ENCODE measurements at places on chromosomes 4 and X.

DNA sequence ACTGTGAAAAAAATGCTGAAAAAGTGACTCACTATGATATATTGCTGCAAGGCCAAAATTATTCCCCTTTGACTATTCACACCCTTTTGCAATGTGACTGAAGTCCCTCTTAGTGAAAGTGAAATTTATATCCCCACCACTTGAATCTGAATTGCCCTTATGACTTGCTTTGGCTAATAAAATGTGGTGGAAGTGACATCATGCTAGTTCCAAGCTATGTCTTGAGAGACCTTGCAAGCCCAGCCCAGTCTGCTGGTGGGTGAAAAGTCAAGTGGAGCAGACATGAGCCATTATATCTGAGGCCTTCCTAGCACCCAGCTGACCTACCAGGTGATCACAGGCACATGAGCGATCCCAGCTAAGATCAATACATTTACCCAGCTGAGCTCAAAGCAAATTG, 94.7 kb downstream of the LINC00632 start:
- DNase-seq: no peak

- no peak for DNase-seq
These were observed 72.4 kb downstream of the ANKRD50 start for GRCh38 chr4:124640022-124640730.

- no peak for DNase-seq
These were observed 136.6 kb downstream of the VEGFC start for GRCh38 chr4:176656108-176656507.

DNA sequence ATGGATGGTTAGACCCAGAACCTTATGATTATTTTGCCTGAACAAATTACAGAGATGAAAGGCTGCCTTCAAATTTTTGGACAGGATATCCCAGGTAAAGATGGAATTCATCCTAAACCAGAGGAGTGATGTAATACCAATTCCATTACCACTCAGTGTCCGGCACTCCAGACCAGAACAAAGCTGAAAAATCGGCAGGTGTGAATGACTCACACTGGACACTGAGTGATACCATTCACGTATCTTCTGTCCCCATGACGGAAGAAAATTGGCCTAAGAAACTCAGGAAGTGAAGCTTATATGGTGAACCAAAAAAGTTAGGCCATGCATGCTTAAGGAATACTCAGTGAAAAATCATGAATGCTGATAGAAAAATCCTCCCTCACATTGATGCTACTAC, 34.5 kb downstream of the PALLD start:
- no peak for DNase-seq

DNA sequence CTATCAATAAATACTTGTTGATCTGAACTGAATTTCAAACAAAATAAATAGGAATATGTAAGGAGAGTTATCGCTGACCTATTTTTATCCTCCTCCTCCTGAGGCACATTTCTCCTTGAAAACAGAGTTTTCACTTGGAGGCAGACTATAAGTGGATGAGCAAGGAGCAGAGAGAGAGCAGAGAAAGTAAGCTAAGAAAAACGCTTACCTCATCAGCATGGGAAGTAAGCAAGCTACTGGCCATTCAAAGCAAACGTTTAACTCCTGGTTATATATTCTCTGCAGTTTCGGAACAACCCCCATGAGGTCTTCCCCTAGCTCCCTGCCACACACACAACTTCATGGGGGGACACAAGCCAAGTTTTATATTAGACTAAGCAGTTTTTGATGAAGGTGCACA, 13.2 kb downstream of the ZDHHC9 start:
- no peak for DNase-seq

DNA sequence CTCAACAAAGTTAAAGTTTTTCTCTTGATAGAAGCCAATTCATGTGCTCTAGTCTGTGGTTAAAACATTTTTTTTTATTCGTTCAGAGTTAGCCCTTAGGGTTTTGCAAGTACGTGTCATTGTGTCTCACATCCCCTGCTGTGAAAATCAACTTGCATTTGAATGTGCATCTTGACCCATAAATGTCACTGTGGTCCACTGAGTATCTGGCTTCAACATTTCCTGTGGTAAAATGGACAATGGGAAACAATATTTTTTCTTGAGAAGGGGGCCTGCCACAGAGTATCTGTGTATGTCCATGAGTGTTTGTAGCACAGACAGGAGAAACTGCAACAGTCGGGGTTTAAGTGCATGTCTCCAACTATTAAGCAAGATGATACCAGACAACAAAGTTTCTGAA, 554.8 kb upstream of the TENM3 start:
- DNase-seq: no peak

DNA sequence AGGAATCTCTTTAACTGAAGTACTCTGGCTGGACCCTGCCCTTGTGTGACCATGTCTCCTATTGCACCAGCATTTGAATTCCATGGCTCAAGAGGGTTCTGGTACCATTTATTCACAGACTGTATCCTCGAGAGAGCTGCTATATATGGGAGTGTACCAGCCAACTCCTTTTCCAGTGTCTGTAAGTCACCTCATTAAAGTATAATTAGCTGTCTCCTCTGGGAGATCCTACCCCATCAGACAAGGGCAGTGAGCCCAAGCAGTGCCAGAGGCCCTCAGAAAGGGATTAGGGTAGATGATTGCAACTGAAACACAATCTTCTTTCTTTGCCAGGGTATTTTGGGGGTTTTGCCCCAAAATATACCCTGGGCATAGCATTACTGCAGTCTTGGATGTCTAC, 31.6 kb downstream of the GNL3L start:
- DNase-seq: no peak

DNA sequence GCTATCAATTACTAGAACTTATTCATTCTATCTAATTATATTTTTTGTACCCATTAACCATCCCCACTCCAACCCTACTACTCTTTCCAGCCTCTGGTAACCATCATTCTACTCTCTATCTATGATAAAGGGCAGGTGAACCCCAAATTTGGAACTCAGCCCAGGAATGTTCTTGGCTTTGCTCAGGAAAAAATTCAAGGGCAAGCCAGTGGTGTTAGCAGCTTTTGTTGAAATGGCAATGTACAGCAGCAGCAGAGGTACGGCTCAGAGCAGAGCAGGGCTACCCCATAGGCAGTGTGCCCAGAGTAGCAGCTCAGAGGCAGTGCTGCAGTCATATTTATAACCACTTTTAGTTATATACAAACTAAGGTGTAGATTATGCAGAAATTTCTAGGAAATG, 138.2 kb downstream of the RNF150 start:
- no peak for DNase-seq

DNA sequence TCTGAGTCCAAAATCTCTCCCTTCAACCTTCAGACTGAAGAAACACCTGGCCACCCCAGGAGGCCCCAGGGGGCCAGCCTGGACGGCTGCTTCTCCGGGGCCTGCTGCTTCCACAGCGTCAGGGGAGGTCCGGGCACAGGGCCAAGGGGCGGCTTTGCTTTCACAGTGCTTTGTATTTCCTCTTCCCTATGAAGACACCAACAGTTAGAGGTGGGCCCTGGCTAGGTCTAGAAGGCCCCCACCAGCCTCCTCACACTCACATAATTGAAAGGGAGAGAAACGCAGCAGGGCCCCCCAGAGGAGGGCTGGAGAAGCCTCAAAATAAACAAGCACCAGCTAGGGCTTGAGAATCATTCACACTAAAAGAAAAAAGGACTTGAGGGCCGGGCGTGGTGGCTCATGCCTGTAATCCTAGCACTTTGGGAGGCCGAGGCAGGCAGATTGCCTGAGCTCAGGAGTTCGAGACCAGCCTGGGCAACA, 17.8 kb downstream of the SCD5 start:
- DNase-seq: peak; percentile 81

- DNase-seq: no peak
These were observed 29.0 kb downstream of the NAA11 start for GRCh38 chr4:79296768-79297428.

DNA sequence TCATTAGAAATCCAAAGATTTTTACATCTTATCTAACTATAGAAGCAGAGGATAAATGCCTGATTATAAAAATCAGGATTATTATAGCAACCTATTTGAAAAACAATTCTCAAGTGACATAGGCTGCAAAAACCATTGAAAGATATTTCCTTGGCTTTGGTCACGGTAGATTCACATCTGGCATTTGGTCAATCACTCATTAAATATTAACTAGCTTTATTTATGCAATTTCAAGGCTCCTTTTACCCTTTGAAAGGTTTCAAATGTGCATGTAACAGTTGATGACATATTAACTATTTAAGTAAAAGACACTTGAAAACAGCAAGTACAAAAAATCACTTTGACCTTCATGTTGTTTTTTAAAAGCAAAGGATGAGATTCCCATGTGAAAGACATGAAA, 98.1 kb downstream of the MMRN1 start:
- no peak for DNase-seq

DNA sequence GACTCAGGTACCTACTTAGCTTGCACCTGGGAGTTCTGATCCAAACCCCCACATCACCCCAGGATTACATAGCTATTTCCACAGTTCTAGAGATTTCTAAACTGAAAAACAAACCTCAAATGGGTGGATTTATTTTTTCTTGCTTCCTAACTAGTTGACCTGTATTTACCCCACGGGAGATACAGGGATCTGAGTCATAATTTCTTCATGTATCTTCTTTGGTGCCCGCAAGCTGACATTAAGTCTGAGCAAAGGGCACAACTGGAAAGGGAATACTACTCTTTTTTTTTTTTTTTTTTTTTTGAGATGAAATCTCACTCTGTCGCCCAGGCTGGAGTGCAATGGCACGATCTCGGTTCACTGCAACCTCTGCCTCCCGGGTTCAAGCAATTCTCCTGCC, 10.0 kb upstream of the ELOVL6 start:
- no peak for DNase-seq

GRCh38 chr4:141058591-141059512, 74.4 kb downstream of the RNF150 start:
- no peak for DNase-seq

DNA sequence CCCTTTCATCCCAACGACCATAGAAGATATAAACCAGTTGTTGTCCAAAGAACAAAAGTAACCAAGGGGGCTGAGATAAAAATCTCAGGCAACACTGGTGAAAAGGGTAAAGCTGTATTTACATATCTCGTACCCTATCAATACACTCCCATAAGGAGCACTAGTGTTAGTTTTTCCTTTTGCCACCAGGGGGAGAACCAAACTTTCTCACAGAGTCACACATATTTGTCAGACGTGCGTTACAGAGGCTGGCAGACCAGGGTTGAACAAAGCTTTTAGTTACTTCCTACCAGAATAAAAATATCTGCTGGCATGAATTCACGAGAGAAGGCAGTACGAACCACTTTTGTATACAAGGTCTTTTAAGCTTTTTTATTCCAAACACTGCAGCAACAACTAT, 88.3 kb downstream of the AMELX start:
- DNase-seq: no peak

- DNase-seq: no peak
These were observed 14.5 kb downstream of the EVC2 start for GRCh38 chr4:5693871-5694270.

DNA sequence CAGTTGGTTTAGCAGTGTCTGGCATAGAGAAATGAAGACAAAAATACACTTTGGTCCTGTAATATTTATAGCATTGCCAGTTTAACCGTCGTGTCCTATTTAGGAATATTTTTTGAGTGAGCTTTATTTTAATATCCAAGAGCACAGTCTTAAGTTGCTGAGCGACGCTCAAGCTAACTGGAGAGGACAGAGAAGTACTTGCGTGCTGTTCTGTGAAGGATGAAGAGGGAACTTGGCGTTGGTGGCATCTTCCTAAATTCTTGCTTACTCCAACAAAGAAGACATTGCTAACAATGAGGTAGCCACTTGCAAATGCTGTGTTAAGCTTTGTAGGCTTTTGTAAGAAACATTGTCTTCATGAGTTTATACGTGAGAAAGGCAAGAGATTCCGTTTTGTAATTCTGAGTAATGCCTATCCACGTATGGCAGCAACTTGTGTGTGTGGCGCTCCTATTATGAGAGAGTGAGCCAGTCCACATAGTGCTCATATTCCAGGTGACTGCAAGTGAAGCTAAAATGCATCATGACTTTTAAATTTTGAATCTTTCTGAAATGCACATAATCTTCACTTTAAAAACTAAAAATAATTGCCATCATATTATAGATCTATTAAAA, 50.6 kb downstream of the SYNPO2 start:
- DNase-seq: no peak

- no peak for DNase-seq
These were observed 12.3 kb upstream of the ADRA2C start for GRCh38 chr4:3753726-3754412.

DNA sequence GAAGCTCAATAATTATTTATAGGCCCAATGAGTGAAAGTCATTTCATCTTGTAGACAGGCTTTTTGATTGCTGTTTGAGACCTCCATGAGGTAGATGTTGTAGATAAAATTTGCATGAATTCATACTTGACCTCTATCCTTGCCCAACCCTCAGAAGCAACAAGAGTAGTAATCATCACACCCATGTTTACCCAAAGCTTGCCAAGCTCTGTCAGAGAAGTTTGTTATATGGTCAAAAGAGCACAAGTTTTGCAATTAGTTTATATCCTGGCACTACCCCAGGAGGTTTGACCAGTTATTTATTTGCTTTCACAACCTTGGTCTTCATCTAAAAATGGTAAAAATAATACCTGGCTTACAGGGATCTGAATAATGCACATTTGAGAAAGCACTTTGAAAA, 20.7 kb downstream of the ADH7 start:
- DNase-seq: no peak

DNA sequence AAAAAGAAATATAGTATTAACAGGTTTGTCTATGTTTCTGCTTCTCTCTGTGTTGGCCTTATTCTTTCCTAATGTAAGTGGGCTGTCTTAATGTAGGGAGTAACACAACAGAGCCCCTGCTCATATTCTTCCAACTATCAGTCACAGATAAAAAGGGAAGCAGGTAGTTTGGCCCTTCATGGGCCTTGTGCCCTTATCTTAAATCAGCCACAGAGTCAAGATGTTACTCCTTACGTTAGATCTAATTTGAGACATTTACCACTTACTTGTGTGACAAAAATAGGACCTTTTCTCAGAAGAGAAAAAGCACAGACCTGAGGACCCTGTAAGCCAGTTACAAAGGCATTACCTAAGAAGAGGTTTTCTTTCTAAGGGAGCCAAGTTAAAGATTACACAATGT, 589.0 kb downstream of the GRXCR1 start:
- DNase-seq: no peak

GRCh38 chr4:44532851-44533250, 84.2 kb upstream of the KCTD8 start:
- no peak for DNase-seq

GRCh38 chr4:41307638-41308037, 50.9 kb downstream of the UCHL1 start:
- no peak for DNase-seq

DNA sequence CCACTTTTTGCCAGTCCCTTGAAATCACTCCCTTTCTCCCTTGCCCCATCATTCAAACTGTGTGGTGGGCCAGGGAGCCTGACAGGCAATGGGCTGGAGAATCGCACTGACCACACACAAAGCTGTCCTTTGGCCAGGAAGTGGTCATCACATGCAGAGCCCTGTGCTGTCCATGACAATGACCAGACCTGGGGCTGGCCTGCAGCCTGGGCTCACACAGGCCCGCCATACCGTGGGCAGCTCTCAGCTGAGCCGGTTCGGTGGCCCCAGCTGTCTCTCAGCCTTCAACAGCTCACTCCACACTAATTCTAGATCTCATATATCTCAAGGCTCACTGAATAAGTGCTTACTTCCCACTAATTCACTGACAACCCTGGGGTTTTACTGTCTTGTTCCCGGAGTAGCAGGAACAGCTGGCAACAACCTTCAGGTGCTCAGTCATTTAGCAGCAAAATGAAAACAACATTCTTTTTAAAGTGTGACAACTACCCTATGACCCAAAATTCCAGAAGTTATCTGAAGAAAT, 48.0 kb downstream of the USP46 start:
- DNase-seq: no peak

- peak; percentile 6 for DNase-seq
These were observed 92.0 kb downstream of the IRF2 start for GRCh38 chr4:184382189-184382846.

GRCh38 chr4:38995660-38996005, 36.6 kb downstream of the TMEM156 start:
- no peak for DNase-seq
